NCI-H187 treated with DMSO at 0.1 percent for 48 hours (cell line): ENCODE measurements at places on chromosomes 13 and 19.

DNA sequence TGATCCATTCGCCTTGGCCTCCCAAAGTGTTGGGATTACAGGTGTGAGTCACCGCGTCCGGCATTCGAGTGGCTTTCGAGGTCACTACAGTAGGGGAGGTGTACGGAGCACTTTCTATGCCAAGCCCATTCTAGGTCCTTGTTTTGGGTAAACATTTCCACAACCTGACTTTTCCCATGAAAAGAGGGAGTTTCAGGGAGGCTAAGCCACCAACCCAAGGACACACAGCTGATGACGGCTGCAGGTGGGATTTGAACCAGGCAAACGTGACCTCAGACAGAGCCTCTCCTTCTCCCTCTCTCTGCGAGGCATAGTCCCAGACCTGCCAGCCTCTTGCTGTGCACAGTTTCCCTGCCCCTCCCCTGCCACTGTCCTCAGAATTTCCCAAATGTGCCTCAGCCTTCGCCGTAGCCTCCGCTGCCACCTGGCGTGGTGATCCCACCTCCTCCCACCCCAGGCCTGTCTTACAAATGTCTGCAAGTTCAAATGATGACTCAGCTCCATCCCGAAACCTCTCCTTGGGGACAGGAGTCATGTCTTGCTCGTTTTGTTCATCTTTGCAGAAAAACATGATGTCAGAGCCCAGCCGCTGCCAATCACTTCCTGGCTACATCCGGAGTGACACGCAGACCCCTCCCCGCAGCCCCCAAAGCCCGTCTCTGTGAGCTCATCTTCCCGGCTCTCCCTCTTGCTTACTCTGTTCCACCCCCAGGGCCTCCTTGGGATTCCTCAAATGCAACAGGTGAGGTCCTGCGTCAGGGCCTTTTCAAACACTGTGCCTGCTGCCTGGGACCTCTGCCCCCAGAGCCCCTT is 6.6 kb upstream of the GADD45B start:
- no peak for DNase-seq

- no peak for DNase-seq
These were observed 260.2 kb downstream of the DACH1 start for GRCh38 chr13:71606818-71607217.

DNA sequence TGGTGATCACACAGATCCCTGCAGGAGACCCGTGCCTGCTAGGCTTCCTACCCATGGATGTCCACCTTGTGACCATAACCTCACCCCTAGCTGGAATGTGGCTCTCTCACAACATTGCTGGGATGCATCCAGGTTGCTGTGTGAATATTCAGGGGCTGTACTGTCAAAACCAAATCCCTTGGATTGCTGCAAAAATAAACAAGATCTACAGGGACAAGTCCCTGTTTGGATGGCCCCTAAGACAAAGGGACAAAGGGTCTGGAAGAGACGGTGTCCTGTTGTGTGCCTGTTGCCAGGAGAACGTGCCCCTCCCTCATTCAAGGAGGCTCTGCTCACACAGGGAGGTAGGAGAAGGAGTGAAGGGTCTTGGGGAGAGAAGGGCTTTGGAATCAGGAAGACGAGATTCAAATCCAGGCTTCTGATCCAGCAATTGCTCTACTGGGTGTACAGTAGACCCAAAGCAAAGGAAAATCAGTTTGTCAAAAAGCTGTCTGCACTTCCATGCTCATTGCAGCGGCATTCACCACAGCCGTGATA is 89.2 kb upstream of the WASF3 start:
- no peak for DNase-seq

DNA sequence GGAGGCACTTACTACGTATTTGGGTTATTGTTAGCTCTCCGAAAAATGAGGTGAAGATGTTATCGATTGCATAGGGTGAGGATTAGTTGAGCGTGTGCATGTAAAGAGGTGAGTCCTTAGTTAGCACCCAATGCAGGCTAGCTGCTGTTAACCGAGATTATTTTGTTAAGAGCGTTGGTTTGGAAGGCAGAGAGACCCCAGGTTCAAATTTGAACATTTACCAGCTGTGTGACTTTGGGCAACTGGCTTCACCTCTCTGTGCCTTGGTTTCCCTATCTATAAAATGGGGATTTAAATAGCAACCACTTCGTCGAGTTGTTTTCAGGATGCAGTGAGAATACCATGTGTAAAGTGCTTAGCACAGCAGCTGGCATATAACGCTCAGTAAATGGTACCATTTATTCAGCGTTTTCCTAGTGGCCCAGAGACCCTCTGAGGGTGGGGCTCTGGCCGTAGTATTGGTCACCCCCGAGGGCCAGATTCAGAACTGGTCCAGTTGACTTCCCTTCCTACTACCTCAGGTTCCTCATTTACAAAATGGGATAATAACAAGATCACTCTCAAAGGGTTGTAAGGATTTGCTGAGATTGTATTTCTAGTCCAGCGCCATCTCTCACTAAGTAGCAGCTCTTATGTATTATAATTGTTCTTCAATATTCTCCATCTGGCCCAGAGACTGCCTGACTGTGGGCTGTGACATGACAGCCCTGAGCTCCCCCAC is 887 bp downstream of the SIPA1L3 start:
- DNase-seq = no peak

DNA sequence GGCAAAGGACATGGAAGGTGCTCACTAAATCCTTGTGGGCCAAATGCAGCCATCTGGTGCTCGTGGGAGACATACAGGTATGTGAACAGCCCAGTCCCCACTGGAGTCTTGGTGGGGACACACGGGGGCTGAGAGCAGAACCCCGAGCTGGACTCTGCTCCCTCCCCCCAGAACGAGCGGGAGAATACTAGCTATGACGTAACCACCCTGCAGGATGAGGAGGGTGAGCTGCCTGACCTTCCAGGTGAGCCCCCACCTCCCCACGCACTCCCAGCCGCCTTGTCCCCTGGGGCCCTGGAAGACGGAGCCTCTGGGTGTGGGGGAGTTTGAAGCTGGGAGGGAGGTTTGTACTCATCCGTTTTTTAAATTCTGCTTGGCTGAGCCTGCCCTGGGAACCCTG is 13.5 kb upstream of the EBI3 start:
- DNase-seq = no peak

- no peak for DNase-seq
These were observed 2.3 kb downstream of the KASH5 start for GRCh38 chr19:49390131-49390928.

DNA sequence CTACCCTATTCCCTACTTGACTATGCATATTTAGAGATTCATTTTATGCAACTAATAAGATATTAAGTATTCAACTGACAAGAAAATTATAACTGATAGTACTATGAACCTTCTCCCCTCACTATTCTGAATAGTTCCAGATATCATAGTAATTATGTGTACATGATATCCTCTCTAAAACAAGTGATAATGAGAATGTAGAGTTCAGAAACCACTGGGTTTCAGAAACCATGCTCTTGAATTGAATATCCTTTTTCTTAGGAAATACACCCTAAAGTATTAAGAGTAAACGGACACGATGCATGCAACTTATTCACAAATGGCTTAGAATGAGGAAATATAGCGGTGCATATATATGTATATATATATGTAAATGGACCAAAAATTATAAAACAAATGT is 160.9 kb downstream of the TBC1D4 start:
- DNase-seq = no peak

GRCh38 chr19:772730-773436 is 22.0 kb downstream of the MISP start:
- DNase-seq = no peak

DNA sequence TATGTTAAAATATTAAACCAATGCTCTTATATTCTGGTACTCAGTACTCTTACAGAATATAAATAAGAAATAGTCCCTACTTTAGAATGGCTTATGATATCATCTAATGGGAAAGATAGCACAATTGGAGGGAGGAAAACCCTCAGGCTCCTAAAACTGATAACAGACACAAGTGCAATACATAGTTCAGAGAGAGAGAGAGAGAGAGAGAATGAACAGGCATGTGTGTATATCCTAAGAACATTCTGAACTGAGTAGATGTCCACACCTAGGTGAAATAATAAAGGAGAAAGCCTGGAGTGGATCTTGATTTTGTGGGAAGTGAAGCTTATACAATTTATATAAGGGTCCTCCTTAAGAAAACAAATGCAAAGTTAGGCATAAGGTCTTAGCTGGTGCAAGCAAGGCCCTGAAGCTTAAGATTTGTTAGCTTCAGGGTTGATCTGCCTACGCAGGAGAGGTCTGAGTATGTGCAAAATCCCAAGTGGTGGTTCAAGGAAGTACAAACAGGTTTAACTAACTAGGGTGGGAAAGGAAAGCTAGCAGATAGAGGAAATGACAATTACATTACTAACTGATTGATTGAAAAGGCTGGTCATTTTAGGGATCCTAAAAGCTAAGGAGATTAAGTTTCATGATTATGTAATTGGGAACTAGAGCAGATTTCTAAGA is 53.3 kb downstream of the SOX21 start:
- DNase-seq = no peak

- no peak for DNase-seq
These were observed 479.1 kb upstream of the MIR17HG start for GRCh38 chr13:90868321-90868920.

DNA sequence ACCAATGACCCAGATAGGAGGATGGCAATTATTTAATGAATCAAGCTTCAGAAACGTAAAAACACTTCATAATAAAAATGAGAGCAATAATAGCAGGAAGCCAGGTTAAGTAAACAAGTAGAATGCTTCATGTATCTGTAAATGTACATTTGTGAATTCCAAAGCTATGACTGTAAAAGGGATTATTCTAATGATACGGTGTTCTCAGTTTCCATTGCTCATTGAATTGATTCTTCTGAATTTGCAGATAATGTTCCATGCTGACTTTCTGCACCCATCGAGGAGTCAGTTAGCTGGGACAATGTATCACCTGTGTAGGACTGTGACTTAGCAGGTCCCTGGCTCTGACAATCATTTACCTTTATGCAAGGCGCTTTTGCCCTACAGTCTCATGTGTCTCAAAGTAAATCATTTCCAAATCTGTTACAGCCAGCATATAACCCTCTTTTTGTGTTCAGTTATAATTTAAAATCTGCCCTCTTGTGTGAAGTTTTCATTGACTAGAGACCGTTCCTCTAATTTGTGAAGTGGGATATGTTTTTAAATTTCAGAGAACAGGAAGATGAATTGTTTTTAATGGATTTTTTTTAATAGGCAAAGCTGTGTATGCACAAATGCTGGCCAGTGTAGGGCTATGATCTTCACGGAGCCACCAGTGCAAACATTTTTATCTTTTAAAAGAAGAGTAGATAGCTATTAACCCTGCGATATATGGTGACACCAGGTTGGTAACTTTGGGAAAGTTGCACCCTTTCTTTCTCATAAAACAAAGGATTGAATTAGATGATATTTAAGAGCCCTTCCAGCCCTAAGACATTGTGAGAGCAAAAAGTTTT is 267.1 kb downstream of the KLF5 start:
- no peak for DNase-seq

GRCh38 chr19:10093295-10094186 is 7.4 kb downstream of the SHFL start:
- no peak for DNase-seq

DNA sequence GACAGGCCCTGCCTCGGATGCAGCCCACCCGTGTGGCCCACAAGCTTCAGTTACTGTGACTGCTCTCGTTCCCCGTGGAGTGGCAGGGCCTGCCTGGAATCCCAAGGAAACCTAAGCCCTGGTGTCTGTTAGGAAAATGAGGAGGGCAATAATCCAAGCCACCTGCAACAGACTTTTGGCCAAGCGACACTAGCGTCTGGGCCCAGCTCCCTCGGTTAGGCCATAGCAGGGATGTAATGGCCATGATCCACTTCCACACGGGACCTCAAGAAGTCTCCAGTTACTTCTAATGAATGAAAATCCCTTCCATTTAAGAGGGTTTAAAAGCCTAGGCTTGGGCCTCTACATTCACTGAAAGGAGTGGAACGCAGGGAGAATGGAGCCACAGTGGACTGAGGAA is 8.9 kb downstream of the ZC3H4 start:
- no peak for DNase-seq

DNA sequence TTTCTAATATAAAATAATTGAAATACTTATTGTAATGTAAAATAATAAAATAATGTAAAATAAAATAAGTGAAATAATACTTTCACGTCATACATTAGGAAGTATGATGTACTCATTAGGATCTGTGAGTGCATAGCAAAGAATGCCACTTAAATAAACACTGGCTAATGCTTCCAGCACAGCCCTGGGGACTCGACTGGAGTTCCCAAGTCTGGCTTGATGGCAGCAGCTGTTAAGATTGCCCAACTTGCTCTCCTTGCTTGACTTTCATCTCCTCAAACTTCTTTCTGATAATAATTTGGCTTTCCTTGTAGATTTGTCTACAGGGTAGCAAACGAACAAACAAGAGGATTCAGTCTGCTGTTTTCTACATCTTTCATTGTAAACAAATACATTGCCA is 191.9 kb downstream of the COG6 start:
- DNase-seq = no peak

DNA sequence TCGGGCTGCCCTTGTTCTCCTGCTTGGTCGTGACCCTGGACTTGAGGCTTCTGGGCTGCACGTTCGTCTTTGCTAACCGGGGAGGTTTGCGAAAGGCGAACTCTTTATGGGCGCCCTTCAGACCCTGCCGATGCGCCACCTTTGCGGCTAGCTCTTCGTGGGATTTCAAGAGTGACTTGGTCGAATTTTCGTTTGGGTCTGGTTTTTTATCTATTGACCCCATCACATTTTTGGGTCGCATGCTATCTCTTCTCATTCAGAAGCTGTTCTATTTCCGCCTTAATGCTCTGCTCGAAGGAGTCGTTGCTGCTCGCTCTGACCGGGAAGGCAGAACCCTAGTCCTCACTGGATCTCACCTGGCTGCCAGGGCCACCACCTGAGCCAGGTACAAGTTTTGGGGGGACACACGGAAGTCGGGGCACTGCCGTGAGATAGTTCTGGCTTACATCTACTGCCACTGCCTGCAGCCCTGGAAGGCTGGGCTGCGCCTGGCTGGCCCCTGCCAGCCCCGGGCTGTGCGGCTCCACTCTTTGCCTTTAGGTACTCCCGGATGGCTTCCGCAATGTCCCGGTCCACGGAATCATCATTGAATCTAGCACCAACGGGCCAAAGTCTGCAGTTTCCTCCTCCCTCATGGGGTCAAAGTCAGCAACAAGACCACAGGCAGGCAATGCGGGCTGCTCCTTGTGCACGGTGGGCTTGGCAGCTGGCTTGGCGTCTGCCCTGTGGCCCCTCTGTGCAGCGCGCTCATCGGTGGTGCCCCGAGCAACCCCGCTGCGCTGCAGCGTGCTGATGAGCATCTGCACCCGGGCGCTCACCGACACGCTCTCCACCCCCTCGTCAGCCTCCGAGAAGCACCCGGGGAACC is 16.2 kb downstream of the RB1 start:
- DNase-seq = no peak

- DNase-seq = no peak
These were observed 2.5 kb downstream of the AKT1S1 start for GRCh38 chr19:49874503-49875157.
